ENCODE measurements at places on chromosomes 6 and 20.

DNA sequence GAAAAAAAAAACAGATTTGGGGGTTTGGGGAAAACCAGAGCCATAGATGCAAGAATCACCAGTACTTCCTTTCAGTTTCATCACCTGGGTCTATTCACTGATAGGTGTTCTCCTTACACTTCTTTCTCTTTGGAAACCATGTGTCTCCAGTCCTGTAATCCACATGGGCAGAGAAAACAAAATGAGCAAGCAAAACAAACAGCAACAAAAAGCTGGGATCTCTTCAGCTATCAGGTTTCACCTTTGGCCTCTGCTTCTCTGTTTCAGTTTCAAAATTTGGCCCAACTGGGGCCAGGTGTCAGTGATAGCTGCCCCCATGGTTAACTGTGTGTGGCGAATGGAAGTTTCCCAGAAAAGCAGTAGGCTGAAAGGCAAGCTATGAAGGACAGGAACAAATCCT lies 220.0 kb upstream of the THBS2 start:
- no peak for DNase-seq

DNA sequence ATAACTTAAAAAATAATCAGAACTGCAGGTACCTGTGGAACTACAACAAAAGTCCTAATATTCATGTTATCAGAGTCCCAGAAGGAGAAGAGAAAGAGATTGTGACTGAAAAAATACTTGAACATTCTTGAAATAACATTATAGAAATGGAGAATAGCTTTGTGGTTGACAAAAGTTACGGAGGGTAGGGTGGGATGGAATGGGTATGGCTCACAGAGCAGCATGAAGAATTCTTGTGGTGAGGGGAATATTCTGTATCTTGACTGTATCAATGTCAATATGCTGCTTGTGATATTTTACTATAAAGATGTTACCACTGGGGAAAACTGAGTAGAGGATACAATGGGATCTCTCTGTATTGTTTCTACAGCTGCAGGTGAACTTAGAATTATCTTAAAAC lies 122.5 kb downstream of the DST start:
- no peak for DNase-seq

GRCh38 chr20:52191916-52192718 lies 538 bp upstream of the ZFP64 start:
- DNase-seq = peak; percentile 44

- DNase-seq = no peak
Observed at GRCh38 chr20:34299556-34300255, 3.4 kb downstream of the AHCY start.

DNA sequence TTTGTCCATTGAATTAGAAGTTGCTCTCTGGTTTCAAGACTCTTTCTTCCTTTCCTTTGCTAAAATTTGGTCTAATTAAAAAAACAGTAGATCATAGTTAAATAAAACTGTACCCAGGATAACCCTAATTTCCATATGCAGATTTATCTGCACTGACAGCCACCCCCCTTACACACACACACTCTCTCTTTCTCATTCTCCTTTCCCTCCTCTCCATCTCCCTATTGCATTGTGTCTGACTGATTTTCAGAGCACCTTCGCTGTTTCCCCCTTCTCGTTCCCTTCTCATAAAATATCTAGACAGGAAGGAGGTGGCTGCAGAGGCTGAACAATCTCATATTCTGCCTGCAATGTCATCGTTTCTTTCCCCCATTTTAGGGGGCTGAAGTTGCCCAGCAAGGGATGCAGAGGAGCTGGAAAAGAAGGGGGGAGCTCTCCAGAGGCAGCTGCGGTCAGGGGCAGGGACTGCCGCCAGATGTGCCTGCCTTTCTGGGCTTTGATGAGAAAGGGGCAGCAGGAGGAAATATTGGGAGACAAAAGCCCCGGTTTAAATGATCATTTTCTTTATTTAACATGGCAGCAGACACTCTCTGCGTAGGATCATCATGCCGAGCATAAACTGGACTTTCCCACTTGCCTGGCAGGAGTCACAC lies 22.5 kb upstream of the MMS22L start:
- DNase-seq = no peak

- DNase-seq = no peak
Observed at GRCh38 chr6:157825243-157825904, 2.3 kb downstream of the SNX9 start.

DNA sequence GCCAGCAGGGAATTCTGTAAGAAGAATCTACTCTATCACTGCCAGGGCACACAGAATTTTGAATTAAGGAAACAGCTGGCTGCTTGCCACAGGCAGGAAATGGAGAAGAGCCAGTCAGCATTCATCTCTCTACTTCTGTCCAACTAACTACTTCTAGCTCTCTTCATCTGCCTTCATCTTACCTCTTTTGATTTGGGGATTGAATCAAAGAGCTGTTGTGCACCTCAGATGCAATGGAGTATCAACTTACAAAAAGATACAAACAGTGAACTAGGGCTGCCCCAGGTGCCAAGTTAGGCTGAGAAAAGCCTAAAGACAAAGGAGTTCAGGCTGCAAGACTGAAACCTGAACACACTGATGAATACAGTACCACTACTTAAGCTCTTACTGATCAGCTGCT lies 82.0 kb downstream of the PTPRK start:
- DNase-seq = no peak

- DNase-seq = no peak
Observed at GRCh38 chr20:63148696-63149095, 67.2 kb downstream of the YTHDF1 start.

GRCh38 chr6:118774581-118774980 lies 119.4 kb upstream of the ASF1A start:
- no peak for DNase-seq
